Daoy (cell line): ENCODE measurements at places on chromosomes 4 and X. TPM values are rescaled to one million over a fixed set of nuclear protein-coding genes. Genes with fewer than 3 reads are reported as not detected.

ARR3 gene
- total RNA-seq, result not detected in 2 replicates

ATP2B3 gene
- not detected in 2 replicates for total RNA-seq

DCHS2 gene
- 0.15 and 0.40 TPM in 2 replicates for total RNA-seq

CTBP1 gene
- total RNA-seq, result 110 and 115 TPM in 2 replicates

SYNPO2 gene
- 0.11 and 0.86 TPM in 2 replicates for total RNA-seq

PRRG3 gene
- total RNA-seq, result 0.11 TPM in 1 of 2 replicates, not detected in the other

CT83 gene
- not detected in 2 replicates for total RNA-seq

EXOSC9 gene
- total RNA-seq, result 71.6 and 73.5 TPM in 2 replicates

WDR17 gene
- total RNA-seq, result 4.2 and 6.6 TPM in 2 replicates

VCX3B gene
- 0.11 TPM in 1 of 2 replicates, not detected in the other for total RNA-seq

SLC49A3 gene
- total RNA-seq, result not detected in 2 replicates

TCEAL4 gene
- 33.3 and 35.2 TPM in 2 replicates for total RNA-seq

UGT2B17 gene
- total RNA-seq, result not detected in 2 replicates

TSR2 gene
- 13.6 and 16.4 TPM in 2 replicates for total RNA-seq

PCDH7 gene
- total RNA-seq, result 0.40 and 0.45 TPM in 2 replicates

COL4A6 gene
- total RNA-seq, result 1.5 and 2.9 TPM in 2 replicates

ATP11C gene
- 20.1 and 22.9 TPM in 2 replicates for total RNA-seq
